ENCODE measurements at places on chromosomes 13 and 19.

DNA sequence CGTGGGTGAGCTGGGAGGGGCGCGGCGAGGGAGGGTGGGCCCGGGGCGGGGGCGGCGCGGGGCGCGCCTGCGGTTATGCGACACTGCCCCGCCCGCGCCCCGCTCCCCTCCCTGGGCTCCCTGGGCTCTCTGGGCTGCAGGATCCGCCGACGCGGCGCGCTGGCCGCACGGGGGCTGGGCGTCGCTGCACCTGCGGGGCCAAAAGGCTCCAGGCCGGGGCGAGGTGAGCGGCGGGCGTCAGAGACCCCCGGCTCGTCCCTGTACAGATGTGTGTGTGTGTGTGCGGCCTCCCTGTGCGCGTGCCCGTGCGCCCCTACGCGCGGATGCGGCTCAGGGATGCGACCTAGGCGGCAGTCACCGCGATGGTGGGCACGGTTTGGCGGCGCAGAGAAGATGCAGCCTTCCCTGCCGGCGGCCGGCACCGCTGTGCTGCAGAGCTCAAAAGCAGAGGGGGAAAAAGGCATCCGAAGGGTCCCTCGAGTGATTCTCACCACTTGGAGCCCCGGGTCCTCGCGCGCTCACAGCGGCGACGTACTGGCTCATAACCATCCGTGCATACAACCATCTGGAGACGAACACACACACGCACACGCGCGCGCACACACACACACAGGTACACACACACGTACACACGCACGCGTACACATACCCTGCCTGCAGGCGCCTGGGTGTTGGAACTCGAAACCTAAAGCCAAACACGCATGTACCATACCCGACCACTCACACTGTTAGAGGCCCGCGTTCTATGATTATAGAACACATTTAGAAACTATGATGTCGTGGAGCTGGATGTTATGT lies 709 bp downstream of the ATP8A2 start:
- no peak for DNase-seq

DNA sequence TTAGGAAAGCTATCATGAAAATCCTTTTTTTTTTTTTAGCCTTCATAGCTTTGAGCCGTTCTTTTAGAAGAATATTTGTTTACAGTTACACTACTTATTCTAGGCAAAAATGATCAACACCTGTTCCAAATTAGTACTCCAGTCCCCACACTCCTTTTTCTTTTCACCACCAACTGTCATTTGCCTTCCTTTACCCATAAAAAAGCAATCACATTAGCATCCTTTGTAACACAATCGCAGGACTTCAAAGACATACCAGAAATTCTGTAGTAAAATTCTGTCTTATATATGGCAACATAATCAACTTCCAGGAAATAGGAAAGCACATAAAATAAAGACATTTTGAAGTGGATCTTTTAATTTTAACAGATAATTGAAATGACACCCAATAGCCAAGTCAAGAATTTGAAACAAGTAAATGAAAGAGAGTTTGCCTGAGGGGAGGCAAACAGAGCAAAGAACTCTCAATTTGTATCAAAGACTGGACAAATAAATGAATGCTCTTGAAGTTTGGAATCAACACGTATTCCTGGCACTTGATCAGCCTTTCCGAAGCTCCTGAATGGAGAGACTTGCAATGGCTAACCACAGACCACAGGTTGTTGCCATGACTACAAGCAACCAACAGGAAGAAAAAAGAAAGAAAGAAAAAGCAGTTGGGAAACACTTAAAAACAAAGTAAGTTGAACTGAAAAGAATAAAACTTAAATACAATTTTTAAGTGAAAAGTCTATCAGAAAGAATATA lies 206.8 kb downstream of the PCDH9 start:
- DNase-seq = no peak

DNA sequence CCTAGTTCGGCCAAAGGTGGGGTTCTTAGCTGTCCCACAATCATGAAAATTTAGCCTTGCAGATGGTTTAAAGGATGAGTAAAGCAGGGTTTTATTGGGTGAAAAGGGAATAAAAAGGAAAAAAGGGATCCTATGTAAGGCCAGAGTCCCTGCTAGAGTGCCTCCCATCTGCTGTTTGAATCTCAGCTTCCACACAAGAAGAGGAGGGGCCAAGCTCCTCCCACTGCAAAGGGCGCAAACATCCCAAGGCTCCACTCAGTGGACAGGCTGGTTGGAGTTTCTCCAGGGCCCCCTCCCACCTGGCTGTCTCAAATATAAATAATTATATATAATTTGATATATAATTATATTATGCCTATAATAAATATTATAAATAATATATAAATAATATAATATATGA lies 1272.1 kb upstream of the PCDH20 start:
- DNase-seq = no peak

- DNase-seq = no peak
Measured at GRCh38 chr19:16303755-16304154, 20.9 kb upstream of the KLF2 start.

DNA sequence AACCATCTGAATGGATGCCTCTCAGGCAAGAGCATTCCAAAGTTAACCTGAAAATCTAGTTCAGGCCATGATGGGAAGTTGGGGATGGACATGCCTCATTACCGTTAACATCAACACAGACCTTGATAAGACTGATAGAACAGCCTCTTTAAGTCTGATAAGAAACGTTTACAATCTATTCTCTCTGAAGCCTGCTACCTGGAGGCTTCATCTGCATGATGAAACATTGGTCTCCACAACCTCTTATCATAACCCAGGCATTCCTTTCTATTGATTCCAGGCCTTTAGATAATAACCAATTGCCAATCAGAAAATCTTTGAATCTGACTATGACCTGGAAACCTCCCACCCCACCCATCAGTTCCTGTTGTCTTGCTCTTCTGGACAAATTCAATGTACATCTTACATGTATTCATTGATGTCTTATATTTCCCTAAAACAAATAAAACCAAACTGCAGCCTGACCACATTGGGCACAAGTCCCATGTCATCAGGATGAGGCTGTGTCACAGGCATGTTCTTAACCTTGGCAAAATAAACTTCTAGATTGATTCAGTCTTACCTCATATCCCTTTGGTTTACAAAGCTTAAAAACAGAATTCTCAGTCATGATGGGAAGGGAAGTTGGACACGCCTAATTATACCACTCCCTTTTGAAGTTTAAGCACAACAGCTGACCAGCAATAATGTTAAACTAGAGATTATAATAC lies 843.8 kb upstream of the SPRY2 start:
- no peak for DNase-seq

GRCh38 chr19:12769689-12770088 lies 5.7 kb downstream of the HOOK2 start:
- peak; percentile 43 for DNase-seq

DNA sequence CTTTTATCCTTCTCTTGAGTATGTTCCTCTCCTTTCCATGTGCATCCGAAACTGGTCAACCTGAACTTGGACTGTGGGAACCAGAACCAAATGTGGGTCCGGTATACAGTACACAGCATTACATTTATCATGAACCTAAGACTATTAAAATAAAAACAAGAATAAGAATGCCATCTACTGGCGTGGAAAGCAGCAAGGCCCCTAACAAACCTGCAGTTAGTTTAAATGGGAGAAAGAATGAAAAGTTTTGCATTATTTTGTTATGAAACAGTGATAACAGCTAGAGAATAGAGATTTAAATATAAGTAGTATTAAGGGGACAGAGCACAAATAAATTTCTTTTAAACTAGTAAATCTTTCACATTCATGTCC lies 159.5 kb downstream of the RBM26 start:
- DNase-seq = no peak

DNA sequence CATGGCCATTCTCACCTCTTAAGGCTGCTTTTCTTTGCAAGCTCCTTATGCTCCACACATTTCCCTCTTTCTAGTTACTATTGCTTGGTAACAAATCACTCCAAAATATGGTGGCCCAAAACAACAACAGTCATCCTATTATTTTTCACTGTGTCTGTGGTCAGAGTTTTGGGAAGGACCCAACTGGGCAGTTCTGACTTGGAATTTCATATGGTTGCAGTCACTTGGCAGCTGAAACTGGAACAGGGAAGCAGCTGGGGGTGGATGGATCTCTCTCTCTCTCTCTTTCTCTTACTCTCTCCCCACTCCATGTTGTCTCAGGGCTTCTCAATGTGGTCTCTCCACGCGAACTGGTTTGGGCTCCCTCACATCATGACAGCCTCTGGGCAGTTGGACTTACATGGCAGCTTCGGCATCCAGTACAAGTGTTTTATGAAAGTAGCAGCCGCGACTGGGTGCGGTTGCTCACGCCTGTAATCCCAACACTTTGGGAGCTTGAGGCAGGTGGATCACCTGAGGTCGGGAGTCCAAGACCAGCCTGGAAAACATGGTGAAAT lies 39.6 kb downstream of the NUMBL start:
- DNase-seq = no peak

- peak; percentile 66 for DNase-seq
Measured at GRCh38 chr13:30744056-30744680, 8.8 kb downstream of the ALOX5AP start.

DNA sequence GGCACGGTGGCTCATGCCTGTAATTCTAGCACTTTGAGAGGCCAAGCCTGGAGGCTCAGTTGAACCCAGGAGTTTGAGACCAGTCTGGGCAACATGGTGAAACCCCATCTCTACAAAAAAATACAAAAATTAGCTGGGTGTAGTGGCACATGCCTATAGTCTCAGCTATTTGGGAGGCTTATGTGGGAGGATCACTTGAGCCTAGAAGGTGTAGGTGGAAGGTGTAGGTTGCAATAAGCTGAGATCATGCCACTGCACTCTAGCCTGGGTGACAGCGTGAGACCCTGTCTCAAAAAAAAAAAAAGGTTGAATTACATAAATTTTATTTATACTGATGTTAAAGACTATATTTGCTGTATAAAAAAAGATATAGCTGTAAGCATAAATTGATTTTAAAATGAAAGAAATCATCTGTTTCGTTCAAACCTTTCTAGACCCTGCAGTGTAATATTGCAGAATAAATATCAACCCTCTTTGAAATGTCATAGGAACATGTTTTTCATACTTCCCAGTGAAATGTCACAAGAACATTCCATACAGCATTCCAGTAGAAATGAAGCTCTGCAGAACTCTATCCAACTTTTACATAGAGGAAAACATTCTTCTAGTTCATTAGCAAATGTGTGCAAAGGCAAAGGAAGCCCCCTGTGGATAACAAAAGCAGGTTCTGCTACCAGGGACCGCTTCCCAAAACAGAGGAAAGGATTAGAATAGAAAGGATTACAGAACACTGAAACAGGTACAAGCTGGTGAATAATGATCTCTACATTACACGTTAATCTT lies 76.0 kb downstream of the CAB39L start:
- no peak for DNase-seq

DNA sequence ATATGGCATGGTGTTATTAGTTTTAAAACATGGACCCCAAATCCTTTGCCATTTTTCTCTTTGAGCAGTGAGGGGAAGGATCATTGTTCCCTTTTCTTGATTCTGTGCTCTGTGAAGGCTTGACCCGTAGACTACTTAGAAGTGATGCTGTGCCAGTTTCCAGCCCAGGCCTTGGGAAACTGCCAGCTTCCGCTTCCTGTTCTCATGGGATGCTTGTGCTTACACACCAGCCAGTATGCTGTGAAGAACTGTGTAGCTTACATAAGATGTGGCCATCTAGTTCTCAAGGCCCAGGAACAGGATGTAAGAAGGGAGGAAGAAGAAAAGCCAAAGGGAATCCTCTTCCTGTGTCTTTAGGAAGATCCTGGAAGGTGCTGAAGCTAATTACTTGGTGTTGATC lies 180.9 kb downstream of the PCCA start:
- DNase-seq = no peak

GRCh38 chr19:14006766-14007562 lies 844 bp upstream of the RFX1 start:
- no peak for DNase-seq

DNA sequence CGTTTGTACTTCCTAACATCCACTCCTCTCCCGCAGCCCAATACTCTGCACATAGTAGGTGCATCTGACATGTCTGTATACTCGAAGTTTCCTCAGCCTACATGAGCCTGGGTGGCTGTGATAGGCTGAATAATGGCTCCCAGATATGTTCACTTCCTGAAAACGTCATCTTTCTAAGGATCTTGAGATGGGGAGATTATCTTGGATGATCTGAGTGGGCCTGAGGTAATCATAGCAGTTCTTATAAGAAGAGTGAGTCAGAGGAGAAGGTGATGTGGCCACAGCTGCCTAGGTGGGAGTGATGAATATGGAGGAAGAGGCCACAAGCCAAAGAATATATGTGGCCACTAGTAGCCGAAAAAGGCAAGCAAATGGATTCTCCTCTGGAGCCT lies 84.2 kb downstream of the AKAP11 start:
- DNase-seq = no peak

DNA sequence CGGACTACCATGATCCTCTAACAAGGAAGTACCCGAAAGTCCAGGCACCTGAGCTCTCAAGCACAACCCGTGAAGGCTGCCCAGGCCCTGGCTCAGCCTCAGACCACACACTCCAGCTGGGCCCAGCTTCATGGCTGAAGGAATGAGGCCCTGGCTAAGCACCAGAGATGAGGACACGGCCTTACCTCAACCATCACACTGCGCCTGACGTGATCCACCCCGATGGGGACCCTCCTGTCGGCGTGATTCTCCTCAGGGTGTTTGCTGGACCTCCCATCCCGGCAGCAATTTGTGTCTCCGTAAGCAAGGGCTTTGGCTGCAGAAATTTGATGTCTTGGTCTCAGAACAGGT lies 56.5 kb downstream of the F2RL3 start:
- DNase-seq = no peak

DNA sequence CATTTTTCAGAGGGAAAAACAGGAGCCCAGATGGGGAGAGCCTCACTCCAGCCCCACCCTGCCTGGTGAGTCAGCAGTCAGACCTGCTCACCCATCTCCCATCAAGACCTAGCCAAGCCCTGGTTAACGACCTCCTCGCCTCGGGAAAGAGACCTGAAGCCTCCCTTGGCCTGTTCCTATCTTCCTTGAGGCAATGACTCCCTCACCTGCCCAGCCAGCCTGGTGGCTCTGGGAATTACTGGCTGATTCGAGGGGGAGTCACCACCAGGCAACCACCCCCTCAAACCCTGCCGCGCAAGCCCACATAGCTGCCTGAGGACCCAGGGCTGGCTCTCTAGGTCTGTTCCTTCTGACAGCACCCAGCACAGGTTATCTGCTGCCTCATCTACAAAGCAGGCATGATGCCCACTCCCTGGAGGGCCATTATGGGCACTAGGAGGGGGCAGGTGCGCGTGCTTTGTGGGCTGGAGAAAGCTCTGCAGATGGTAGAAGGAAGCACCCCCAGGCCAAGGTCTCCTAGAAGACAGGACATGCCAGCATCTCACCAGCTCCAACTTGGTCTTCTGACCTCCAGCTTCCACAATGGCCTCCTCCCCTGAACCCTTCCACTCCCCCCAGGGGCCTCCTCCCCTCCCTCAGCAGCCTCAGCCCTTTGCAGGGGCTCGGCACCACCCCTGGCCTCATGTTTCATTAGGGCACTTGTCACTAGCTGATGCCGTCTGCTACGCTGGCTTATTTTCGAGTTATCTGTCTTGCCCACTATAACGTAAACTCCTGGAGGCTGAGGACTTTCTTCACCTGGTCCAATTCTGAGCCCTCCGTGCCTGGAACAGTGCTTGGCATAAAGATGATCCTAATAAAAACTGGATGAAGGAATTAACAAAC lies 10.4 kb downstream of the DEDD2 start:
- DNase-seq = no peak

- DNase-seq = no peak
Measured at GRCh38 chr13:87684850-87685742, 13.9 kb downstream of the SLITRK5 start.

Data from stimulated activated CD4-positive, alpha-beta T cell treated with anti-CD3 and anti-CD28 coated beads, TNF-alpha, amount 100 ng/mL, for 1 hour (primary cell).